ENCODE measurements at places on chromosomes 7 and 10.

GRCh38 chr7:85897967-85898366, 711.1 kb upstream of the SEMA3D start:
- DNase-seq = no peak

DNA sequence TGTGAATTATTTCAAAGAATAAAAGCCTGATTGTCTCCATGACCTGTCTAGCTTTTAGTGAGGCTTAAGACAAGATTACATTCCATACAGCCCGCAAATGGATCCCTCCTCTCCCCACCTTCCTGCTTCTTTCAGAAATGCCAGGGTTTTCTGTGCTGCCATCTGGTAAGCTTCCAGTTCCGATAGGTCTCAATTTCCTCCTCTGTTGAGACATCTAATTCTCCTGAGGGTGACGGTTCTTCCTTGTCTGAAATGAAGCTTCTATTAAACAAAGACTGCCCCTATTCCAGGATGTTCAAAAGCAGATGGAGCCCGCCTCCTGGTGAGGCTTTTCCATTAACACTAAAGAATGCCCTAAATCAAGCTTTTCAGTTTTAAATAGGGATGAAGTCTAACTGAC, 295.6 kb downstream of the PTPRN2 start:
- DNase-seq = no peak

DNA sequence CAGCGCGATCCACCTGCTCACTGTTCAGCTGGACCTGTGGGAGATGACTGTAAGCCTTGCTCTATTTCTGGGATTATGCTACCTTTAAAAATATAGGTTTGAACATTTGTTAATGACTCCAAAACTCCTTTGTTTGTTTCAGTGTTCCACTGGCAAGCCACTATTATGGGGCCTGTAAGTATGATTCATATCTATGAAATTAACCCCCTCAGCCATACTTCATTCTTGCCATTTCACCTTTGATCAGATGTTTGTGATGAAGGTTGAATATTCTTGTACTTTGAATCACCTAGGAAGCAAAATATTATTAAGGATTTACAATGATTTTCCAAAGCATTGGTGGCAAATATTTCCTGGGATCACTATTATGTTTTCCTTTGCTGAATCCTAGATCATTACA, 23.9 kb upstream of the TFAM start:
- DNase-seq = no peak

GRCh38 chr7:153509768-153510167, 542.4 kb upstream of the DPP6 start:
- DNase-seq = no peak

DNA sequence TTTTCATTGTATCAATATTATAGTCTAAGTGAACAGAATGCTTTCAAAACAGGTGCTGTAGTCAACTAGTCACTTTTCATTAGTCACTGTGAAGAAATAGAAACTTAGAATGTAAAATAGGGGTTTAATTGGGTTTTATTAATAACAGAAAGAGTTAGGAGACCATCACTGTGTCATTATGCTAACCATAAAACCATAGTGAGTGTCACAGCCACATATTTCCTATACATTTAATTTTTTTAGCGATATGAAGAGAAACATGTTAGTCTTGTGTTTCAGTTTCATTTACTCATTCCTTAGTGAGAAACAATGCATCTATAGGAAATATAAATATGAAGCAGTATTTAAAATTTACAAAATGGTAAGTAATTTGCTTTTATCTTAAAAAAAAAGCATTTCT, 22.2 kb downstream of the SPAG6 start:
- DNase-seq = no peak

- no peak for DNase-seq
Measured at GRCh38 chr7:103432712-103433111, 13.3 kb downstream of the SLC26A5 start.

GRCh38 chr7:81138870-81139269, 220.0 kb upstream of the SEMA3C start:
- no peak for DNase-seq

DNA sequence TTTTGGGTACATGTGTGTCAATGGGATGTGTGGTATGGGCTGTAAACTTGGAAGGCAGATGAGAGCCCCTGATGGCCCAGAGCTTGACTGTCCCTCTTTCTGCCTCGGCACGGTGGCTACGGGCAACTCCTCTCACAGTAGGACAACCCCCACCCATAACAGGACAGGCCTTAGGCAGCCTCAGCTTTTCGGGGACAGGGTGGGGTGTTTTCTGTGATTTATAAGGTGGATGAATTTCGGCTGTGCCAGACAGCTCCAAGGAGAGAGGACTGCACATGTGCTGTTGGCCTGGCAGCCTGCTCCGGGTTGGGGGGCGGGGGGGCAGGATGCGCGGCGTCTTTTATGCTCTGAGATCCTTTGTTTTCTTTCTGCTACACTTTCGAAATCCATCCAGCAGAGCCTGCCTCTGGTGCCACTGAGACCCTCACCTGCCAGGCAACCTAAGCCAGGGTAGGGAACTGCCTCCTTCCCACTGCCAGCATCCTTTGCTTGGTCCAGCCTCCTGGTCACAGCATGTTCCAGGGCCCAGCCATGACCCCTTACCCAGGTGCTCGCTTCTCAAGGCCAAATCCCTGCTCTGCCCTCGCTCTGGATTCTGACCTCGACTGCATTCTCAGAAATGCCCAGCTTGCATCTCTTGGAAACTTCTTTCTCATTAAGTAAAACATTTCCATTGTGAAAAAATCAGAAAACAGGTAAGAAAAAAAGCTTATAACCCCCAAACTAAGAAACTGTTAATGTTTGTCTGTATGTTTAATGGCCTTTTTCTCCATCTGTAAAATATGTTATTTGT, 15.4 kb upstream of the BTBD16 start:
- no peak for DNase-seq

DNA sequence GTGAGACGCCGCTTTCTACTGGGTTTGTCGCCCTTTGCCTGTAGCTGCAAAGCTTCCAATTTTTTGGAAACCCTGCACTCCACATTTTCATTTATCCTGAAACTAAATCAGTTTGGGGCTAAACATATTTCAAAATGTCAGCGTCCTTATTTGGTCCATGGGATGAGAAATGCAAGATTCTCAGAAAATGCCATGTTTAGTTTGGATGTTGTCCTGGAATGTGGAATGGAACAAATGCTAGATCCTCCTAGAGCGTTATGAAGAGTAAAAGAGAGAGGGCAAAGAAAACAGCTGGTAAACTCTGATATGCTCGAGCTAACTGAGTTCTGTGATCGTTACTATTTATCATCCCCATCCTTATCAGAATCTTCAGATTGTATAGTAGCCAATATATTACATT, 236.9 kb downstream of the KLF6 start:
- DNase-seq = no peak

- DNase-seq = no peak
Measured at GRCh38 chr10:31179091-31179680, 139.8 kb upstream of the ZEB1 start.

DNA sequence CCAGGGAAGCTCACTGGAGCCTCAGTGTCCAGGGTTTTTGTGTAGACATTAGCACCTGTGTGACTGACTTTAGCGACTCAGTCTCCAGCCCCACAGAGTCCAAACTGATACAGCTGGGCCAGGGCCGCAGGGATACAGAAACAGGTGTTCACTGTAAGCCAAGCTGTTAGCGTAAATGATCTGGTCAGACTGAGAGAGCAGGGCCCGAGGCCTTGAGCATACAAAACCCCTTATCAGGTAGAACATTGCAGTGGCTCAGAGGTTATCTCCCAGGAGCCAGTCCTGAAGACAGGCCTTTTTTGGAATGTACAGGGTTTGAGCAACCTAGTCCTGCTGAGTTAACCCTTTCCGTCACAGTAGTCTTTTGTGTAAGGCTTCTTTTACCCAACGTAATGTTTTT, 25.0 kb downstream of the LHPP start:
- DNase-seq = no peak

GRCh38 chr10:124697837-124698544, 46.2 kb downstream of the FAM53B start:
- DNase-seq = peak; percentile 45

DNA sequence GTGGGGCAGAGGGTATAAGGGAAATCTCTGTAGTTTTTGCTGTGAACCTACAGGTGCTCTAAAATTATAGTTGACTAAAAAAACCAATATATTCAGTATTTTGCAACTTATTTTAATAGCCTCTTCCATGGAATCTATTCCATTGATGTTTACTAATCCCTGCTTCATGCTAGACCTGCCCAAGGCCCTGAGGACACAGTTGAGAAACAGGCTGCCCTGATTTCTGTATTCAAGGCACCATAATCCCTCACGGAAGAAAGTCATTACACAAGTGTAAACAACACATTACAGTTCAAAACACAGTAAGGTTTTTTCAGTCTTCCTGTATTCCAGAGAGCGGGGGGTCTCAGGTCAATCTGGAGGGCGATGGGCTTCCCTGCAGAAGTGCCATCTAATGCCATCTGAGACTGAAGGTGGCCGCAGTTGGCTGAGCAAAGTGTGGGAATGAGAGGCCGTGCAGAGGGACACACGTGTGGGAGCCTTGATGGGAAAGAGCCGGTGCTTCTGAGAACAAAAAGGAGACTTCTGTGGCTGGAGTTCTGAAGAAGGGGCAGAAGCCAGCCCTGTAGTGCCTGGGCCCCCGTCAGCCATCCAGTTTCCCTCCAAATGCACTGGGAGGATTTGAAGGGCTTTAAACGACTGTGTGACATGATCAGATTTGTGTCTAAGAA, 146.9 kb downstream of the PTPN20 start:
- DNase-seq = no peak

DNA sequence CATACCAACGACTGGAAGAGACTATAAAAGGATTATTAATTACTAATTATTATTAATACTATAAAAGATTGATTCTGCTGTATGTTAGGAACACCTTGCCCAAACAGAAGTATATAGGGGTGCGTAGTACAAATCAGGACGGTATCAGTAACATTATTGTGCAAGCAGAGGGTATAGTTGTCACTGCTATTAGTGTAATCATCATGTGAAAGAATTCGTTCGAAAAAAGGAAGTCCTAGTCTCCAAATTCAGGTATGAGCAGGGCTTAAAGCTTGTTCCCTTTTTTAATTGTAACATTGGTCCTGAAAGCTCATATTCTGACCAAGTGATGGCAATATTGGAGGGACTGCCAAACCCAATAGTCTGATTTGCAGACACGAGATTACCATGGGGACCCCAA, 81.8 kb downstream of the THSD7A start:
- no peak for DNase-seq

- no peak for DNase-seq
Measured at GRCh38 chr10:86944471-86944870, 12.9 kb downstream of the MMRN2 start.

DNA sequence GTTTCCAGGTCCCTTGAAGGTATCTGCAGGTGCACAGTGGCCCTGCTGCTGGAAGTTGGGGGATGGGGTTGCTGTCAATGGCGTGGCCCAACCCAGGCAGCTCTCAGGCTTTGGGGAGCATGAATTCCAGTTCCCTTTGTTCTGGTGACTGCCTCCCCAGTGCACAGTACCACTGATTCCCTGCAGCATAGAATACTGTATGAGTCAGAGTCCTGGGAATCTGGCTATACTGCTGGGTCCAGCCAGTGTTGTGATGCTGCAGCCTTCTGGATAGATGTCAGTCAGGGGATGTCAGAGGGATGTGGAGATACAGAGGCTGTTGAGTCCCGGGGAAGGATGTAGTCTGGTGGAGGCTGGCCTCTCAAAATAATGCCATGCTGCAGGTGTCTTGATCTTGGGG, 99.3 kb downstream of the LANCL2 start:
- no peak for DNase-seq

DNA sequence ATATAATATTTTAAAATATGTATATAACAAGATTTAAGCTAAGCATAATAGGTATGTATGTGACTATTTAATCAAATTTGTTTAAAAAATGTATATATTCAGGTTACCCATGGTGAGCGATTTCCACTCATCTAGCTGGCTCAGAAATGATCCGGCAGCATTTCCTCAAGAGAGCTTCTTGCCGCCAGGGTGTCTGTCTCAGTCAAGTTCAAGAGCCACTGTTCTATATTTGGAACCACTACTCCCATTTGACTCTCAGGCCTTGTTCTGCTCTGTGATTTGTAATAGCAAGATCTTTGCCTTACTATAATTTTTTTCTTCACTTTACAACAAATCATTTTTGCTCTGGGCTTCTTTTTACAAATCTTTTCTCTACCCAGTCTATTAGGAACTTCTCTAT, 48.7 kb upstream of the CNTNAP2 start:
- no peak for DNase-seq

DNA sequence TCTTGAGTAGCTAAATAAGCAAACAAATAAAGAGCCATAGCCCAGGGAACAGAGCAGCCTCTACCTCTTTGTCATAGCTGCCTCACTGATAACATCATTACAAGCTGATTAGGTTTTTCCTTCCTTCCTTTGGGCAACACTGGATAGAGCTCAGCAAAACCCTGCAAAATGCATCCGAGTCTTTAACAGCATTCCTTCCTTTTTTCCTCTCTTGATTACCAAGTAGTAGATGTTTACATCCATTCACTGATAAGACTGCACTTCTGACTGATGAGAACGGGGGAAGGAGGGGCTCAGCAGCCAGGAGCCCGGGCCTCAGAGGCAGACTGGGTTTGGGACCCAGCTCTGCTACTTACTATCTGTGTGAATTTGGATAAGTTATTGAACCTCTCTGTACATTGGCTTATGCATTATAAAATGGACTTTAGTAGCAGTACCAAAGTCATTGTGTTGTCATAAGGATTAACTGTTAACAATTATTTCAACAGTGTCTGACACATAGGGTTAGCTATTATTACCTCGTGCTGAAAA, 214.2 kb downstream of the ANK3 start:
- no peak for DNase-seq

DNA sequence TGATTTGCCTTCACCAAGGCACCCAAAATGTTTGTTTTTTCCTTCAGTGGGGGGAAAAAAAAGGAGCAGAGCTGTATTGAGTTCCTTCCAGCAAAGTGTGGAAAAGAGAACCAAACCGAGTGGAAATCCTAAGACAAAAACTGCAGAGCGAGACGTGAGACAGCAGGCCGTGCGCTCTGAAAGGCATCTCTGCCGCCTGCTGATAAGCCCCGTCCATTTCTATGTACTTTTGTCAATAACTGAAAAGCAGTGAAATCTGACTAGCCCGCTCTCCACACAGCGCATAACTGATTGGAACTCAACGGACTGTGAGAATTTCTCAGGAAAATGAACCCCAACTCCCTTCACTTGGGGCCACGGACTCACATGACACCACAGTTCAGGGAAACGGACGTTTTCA, 83.2 kb downstream of the COBL start:
- no peak for DNase-seq

DNA sequence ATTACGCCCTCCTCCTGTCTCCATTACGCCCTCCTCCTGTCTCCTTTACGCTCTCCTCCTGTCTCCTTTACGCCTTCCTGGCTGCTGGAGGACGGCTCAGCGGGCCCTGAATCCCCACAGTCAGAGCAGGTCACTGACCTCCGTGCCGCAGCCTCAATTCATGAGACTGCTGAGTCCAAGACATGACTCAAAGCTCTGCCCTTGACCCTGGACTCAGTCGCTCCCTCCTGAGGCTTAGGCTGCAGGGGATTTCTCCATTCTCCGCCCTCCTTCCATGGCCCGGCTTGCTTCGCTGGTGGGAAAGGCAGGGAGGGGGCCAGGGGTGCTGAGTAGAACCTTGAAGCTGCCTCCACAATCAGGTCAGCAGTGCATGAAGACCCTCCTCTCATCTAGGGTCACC, 21.0 kb upstream of the FOXL3 start:
- no peak for DNase-seq
